ENCODE measurements at places on chromosomes 4 and X. TPM values are rescaled to one million over a fixed set of nuclear protein-coding genes. Genes with fewer than 3 reads are reported as not detected.

ZCCHC4 gene
- total RNA-seq: 6.2 TPM

SFRP2 gene
- not detected for total RNA-seq

SERTM2 gene
- total RNA-seq: not detected

DCAF8L2 gene
- 0.19 TPM for total RNA-seq

ZNF674 gene
- 5.2 TPM for total RNA-seq

Data from endothelial cell of coronary artery (primary cell).